Bronchial epithelial cell (primary cell): ENCODE measurements at places on chromosomes 3 and 15.

GRCh38 chr3:46184469-46184868 lies 23.6 kb downstream of the CCR1 start:
- peak; percentile 97 for DNase-seq

GRCh38 chr15:72800833-72801481 lies 17.4 kb upstream of the ADPGK start:
- DNase-seq, result peak; percentile 48

DNA sequence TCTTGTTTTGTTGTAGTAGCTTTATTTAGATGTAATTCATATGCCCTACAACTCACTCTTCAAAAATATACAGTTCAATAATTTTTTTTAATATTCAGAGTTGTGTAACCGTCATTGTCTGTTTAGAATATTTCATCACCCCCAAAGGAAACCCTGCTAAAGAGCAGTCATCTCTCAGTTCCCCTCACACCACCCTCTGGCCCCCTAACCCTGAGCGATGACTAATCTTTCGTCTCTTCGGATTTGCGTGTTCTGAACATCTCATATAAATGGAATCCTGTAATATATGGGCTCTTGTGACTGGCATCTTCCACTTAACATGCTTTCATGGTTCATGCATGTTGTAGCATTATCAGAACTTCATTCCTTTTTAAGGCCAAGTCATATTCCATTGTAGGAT lies 183.8 kb downstream of the ATG7 start:
- DNase-seq, result peak; percentile 29

- DNase-seq, result no peak
These were observed 126.3 kb upstream of the ZNF385D start for GRCh38 chr3:21877214-21877754.

- peak; percentile 34 for DNase-seq
These were observed 497.1 kb downstream of the ZIC1 start for GRCh38 chr3:147906285-147906684.

GRCh38 chr3:35635407-35635806 lies 3.9 kb upstream of the ARPP21 start:
- DNase-seq, result no peak
